ENCODE measurements at places on chromosomes 5 and 9. TPM values are rescaled to one million over a fixed set of nuclear protein-coding genes. Genes with fewer than 3 reads are reported as not detected.

The GPR150 gene
- not detected for total RNA-seq

The RNF38 gene
- 8.9 TPM for total RNA-seq

The SLC36A2 gene
- not detected for total RNA-seq

The SPATA31A3 gene
- not detected for total RNA-seq

The CYLC2 gene
- not detected for total RNA-seq

DNA sequence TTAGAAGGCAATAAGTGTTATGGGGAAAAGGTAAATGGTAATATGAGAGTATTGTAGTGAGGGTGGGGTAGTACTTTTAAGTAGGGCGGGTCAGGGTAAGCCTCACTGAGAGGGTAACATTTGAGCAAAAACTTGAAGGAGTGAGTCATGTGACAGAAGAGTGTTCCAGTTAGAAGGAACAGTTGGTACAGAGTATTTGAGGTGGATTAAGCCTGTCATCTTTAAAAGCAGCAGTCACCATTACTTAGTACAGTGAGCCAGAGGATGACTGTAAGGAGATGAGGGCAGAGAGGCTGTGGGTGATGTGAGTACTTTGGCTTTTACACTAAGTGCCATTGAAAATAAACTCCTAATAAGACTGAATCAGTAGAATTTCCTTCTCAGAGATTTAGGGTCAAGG lies 54.8 kb downstream of the UBAP1 start:
- no peak for DNase-seq

- no peak for DNase-seq
These were observed 6.1 kb downstream of the S100Z start for GRCh38 chr5:76855961-76856360.

DNA sequence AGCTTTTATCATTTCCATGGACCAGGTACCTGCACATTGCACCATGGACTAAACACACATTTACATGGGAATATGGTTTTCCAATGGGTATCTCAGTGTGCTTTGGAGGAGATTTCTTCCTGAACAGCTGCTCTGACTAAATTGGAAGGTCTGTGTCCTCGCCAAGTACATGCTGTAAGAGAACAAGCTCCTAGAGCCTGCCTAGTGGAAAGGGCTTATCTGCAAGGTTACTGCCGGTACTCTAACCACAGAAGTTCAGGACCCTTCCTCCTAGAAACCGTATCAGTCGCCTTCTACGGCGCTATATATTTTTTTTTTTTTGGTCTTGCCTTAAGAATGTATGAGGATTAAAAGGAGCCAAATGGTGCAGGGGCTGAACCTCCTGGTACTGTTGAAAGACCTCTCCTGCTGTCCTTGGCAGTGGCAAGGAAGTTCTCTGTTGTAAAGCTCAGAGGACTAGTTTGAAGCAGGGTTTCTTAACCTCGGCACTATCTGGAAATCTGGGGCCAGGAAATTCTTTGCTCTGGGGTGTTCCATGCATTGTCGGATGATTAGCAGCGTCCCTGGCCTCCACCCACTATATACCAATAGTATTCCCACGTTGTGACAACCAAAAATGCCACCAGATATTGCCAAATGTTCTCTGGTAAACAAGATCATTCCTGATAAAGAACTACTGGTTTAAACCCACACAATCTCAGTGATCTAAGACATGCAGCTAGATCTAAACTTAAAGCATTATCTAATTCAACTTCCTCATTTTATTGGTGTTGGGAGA lies 107.4 kb downstream of the FBXO38 start:
- no peak for DNase-seq

GRCh38 chr5:2549900-2550299 lies 201.6 kb downstream of the IRX2 start:
- no peak for DNase-seq

DNA sequence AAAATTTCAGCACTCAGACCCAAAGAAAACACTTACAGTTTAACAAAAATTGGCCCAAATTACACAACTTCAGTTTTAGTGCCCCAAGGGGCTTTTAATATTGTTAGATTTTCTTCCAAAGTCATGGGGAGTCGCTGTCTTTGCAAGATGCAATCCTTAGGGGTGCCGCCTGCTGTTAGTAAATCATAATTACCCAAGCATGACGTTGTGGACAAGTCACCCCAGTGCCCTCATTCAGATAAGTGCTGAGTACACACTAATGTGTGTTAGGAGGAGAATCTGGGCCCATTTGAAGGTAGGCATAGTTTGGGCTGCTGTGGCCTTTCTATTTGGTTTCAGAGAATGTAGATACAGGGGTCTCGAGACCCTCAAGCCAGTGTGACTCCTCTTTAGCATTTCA lies 138.1 kb downstream of the SV2C start:
- no peak for DNase-seq

- DNase-seq = no peak
These were observed 145.5 kb upstream of the SLC24A2 start for GRCh38 chr9:19934301-19934871.

DNA sequence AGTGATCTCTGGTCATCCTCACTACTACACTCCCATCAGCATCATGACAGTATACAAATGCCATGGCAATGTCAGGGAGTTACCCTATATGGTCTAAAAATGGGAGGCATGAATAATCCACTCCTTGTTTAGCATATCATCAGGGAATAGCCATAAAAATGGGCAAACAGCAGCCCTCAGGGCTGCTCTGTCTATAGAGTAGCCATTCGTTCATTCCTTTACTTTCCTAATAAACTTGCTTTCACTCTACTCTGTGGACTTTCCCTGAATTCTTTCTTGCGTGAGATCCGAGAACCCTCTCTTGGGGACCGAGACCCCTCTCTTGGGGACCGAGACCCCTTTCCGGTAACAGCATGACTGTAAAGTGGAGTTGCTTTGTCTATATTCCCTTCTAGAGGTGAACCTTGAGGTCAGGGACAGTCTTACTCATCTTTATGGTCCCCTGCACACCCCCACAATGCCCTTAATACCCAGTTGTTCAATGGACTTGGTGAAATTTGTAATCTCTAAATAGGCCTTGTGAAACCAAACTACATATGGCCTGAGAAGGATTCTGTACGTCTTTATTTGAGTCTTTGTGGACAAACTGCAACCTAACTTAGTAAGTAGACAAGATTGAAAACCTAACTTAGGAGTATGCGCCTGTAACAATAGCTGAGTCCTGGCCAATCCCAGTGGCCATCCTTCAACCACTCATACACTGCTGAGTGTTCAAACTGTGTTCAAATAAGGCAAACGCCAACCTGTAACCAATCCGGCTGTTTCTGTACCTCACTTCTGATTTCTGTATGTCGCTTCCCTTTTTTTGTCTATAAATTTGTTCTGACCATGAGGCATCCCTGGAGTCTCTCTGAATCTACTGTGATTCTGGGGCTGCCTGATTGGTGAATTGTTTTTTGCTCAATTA lies 32.3 kb upstream of the UBTD2 start:
- no peak for DNase-seq

Data from A172 (cell line).